ENCODE measurements at places on chromosomes 16 and 17. TPM values are rescaled to one million over a fixed set of nuclear protein-coding genes. Genes with fewer than 3 reads are reported as not detected.

- no peak overlapping the region for H3K4me3 ChIP-seq
- no peak for DNase-seq
- H3K36me3 ChIP-seq, result no peaks in the 10 kb centered on the region
- no peaks in the 10 kb centered on the region for H3K27me3 ChIP-seq
- no peaks in the 10 kb centered on the region for H3K4me1 ChIP-seq
These were observed 15.4 kb upstream of the ST6GALNAC2 start for GRCh38 chr17:76601065-76601464.

- no peak for DNase-seq
- H3K27ac ChIP-seq, result no peak overlapping the region
- H3K4me1 ChIP-seq, result no peaks in the 10 kb centered on the region
- H3K4me3 ChIP-seq, result no peak overlapping the region
- peaks cover 28% of the 10 kb centered on the region for H3K36me3 ChIP-seq
- H3K27me3 ChIP-seq, result no peaks in the 10 kb centered on the region
These were observed 7.9 kb downstream of the FNDC8 start for GRCh38 chr17:35129154-35129972.

Gene PLA2G10
- not detected for total RNA-seq

DNA sequence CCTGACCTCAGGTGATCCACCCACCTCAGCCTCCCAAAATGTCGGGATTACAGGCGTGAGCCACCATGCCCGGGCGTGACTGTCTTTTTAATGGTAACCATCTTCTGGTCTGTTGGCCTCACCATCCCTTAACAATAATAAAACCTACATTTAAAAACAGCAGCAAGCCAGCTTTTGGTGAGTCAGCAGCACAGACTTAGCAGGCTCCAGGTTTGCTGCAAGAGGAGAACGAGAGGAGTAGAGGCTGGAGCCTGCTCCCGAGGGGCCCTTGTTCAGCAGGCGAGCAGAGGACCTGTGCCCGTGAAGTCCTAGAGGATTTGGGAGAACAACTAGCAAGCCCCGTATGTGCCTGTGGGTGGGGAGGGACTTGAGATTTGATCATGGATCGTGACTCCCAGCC lies 35.7 kb downstream of the MYH13 start:
- H3K27ac ChIP-seq, result no peak overlapping the region
- H3K36me3 ChIP-seq, result no peaks in the 10 kb centered on the region
- DNase-seq, result no peak
- no peaks in the 10 kb centered on the region for H3K27me3 ChIP-seq
- no peak overlapping the region for H3K4me3 ChIP-seq

Gene ENPP7
- total RNA-seq, result 2.2 TPM

Data from ascending aorta (tissue), 2 donors.